ENCODE measurements at places on chromosomes 1 and 21.

DNA sequence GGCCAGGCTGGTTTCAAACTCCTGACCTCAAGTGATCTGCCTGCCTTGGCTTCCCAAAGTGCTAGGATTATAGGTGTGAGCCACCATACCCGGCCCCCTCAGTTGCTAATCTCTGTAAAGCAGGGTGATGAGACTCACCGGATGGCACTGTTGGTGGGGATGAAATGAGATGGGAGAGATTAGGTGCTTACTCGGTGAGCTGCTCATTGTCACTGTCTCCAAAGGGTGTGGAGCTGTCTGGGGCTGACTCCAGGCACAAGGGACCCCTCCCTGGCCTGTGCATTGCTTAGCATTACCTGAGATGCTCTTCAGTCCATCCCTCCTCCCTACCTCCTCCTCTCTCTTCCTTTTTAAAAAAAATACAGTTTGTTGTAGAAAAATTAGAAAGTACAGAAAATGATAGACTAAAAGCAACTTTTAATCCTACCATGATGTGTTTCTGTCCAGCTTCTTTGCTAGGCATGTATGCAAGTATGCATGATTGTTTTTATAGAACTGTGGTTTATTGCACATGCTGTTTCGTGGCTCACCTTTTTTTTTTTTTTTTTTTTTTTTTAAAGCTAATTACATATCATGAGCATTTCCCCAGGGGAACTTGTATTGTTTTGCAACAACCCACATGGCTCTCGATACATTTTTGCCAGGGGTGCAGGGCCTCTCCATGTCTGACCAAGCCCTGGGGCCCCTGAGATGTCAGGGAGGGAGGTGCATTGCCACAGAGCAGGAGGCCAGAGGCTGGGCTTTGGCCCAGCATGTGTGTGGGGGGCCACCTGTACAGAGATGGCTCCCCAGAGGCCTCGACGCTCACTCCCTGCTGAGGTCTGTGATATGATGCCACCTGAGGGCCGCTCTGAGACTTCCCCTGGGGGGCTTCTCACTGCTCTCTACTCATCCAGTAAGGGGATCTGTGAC lies 55.4 kb downstream of the ARHGEF10L start:
- no peak for DNase-seq

DNA sequence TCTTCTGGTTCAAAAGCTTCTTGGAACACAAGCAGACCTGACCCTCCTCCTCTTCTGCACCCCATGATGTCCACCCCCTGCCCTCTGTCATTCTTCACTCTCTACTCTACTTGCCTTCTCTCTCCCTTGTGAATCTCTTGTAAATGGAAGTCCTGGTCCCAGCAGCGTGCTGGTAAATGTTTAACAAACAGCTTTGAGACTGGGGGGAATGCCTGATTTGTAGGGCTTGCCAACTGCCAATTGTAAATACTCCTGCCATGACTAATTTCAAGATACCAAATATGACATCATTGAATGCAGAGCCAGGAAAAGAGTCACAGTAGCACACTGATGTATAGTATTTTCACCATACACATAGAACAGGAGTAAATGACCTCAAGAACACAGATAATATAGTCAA lies 40.9 kb upstream of the LRRN2 start:
- DNase-seq = no peak

- DNase-seq = no peak
Measured at GRCh38 chr1:94942171-94943128, 15.5 kb upstream of the CNN3 start.

- DNase-seq = no peak
Measured at GRCh38 chr1:3417082-3417739, 37.3 kb upstream of the ARHGEF16 start.

DNA sequence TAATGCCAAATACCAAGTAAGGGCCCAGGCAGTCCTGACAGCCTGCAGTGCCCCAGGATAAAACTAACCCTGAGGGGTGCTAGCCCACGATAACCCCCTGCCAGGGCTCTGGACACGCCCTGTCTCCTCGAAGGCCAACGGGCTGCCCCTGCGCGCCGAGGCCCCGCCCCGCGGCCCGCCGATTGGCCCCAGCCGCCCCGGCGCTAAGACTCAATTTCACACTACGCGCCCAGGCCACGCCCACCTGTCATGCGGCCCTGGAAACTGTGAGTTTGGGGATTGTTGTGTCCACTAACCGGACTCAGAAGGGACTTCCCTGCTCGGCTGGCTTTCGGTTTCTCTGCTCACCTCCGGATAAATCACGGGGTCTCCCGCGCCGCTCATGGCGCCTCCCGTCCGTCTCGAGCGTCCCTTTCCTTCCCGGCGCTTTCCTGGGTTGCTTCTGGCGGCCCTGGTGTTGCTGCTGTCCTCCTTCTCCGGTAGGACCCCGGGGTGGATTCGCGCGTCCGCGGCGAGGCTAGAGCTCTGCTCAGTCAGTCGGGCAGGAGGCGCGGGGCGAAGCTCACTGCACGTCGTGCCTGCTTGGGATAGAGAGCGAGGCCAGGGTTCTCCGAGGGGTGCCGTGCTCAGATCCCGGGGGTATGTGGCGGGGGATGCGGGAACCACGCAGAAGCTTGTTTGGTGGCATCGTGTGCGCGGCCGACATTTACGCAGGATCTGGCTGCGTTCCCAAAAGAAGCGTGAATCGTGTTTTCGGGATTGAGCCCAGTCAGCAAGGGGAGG lies at the start of gene CR1L:
CR1L (plus strand) TSS at position 282 of the 783 bp plus-strand sequence; CDS start at position 383, 101 bp downstream.
- peak; percentile 55 for DNase-seq

DNA sequence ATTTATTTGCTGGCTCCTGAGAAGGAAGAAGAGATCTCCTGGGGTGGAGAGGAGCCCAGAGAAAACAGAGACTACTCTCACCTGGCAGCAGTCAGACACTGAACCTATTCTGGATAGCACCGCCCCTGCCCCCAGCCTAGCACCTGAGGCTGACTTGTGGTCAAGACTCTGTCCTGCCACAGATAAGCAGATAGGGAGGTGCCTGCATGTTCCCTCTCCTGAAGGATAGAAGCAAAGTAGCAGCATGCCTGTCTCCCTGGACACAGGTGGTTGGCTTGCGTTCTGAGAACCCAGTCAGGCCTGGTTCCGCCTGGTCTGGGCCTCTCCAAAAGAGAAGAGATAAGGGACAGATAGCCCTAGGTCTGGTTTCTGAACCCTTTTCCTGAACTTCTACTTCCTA lies 1.3 kb upstream of the EFNA3 start:
- DNase-seq = no peak

- no peak for DNase-seq
Measured at GRCh38 chr1:18783705-18784481, 75.6 kb downstream of the TAS1R2 start.

DNA sequence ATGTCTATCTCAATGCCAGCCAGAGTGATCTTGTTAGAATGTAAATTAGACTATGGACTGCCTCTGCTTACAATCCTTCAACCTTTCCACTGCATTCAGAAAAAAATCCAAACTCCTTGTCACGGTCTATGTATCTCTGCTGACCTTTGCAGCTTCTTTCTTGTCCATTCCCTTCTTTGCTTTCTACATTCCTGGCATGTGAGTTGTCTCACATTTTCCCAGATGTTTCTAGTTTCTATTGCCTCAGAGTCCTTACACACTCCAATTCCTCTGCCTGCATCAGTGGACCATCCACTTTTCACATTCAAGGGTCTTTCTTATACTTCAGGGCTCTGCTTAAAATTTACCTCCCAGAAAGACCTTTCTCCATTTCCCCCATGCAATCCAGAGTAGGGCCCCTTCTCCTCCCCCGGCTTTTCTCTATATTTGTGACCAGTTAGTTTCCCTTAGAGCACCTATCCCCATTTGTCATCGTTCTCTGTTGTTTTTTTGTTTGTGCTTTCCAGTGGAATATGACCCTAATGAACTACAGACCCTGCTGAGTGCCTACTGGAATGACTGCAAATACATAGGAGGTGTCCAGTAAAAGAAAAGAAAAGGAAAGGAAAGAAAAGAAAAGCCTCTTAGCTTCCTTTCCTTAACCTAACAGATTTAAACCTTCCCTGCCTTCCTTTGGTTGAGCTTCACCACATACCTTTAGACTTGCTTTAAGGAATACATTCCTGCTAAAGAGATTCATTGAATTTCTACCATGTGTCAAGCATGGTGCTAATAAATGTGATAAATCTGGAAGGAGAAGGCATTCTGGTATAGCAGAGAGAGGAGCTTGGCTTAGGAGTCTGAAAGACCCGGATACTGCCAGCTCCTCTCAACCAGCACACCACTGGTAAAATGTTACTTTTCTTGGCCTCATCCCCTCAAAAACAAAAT lies 102.0 kb downstream of the DIRAS3 start:
- DNase-seq = no peak

DNA sequence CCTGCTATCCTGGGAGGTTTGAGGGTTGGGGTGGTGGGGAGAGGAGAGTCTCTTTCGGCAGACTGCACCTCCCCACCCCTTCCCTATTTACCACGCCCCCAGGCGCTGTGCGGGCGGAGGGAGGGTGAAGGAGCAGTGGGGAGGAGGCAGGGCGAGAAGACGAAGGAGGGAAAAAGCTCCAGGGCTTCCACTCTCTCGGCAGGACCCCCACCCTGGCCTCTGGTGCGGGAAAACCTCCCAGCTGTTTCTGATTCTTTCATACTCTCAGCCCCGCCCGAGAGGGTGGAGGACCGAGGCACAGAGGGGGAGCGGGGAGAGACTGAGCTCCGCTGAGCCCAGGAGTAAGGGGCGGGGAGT lies 866 bp upstream of the WNT2B start:
- DNase-seq = no peak

DNA sequence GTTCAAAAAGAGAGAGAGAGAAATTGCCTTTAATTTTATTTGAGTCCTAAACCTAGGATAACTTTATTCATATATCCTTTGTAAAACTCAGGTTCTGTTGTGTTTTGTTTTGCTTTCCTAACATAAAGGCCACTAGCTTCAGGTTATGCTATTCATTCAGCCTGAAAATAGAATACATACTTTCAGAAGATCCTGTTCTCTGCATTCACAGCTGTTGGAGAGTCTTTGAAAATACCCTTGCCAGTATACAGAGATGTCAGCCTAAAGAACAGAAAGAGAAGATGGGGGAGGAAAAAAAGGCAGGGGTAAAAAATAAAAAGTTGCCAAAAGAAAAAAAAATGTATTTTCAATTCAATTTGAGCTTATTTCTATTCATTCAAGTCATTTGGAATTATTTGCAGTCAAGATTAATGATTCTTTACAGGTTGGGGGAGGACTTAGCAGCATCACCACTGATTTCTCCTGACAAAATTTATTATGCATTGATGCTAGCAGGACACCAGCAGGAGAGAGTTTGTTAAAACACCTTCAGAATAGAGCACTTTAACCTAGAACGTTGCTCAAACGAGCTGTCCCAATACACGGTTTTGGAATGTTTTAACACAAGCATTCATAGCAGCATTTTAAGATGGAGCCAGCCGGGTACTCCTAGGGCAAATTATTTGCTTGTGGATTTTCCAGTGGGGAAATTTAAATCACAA lies 318.5 kb downstream of the NTNG1 start:
- DNase-seq = no peak

- DNase-seq = no peak
Measured at GRCh38 chr1:204480515-204480914, 14.1 kb downstream of the PIK3C2B start.

DNA sequence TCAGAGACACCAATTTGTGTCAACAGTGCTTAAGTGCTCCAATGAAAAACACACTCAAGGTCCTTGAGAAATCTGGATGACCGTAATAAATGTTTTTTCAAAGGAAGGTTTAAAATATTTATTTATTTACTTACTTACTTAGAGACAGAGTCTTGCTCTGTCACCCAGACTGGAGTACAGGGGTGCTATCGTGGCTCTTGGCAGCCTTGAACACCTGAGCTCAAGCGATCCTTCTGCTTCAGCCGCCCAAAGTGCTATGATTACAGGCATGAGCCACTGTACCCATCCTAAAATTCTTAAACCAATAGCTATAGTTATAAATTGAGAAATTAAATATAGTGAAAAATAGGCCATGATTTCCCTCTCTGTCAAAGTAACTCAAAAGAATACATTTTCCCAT lies 17.3 kb upstream of the ERICH3 start:
- no peak for DNase-seq

DNA sequence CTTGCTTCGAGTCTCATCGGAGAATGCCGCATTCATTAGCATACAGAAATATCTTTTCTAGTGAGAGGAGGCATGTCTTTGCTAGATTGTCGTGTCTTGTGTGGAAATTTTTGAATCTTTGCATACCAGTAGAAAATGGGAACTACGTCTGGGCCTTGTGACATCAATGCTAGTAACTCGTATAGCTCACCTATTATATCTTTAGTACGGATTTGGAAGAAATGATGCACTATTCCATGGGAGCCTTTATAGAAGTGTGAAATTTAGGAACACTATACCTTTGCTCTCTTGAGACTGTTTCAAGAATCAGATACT lies 835 bp downstream of the UHMK1 start:
- DNase-seq = no peak

DNA sequence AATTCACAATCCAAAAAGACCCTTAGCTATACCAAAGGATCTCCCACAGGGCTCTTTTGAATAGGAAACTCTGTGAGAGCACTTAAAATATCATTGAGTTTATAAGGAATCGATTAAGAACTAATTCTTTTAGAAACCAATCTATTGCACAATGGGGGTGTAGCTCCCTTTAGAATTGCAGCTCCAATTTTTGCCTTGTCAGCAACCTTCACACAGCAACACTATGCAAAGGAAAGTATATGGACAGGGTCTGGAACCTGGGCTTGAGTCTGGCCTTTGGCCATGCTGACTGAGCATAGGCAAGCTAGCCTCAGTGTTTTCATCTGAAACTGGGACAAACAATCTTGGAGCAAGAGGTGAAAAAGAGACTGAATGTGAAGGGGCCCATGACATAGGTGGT lies 17.2 kb upstream of the FAM78B start:
- no peak for DNase-seq

DNA sequence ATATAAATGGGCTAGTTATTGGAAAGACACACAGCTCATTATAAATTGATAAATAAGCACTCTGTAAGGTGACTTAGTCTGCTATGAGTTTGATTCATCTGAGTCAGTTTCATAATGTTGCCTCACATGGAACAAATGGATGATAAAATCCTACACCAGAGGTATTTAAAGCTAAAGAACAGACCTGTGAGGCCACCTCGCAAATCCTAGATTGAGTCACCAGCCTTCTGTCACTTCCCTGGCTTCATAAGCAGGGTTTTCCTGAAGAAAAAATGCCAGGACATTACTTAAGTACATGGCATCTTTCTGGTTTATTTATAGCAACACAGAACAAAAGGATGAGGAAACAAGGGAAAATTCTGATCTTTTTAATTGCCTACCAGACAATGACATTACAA lies 18.4 kb downstream of the CD2 start:
- peak; percentile 35 for DNase-seq

DNA sequence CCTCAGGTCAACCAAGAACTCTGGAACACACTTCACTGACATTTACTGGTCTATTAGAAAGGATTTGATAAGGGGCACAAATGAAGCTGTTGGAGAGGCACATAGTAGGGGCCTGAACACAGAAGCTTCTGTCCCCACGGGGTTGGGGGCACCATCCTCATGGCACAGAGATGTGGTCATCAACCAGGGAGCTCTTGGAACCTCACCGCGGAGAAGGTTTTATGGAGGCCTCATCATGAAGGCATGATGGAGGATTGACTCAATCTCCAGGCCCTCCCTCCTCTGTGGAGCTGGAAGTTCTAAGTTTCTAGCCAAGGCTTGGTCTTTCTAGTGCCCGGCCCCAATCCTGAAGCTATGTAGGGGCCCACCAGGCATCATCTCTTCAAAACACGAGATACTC lies 23.6 kb downstream of the MX1 start:
- DNase-seq = no peak

- DNase-seq = no peak
Measured at GRCh38 chr1:57252597-57253294, 171.1 kb downstream of the DAB1 start.

- DNase-seq = no peak
Measured at GRCh38 chr21:14533499-14534428, 12.4 kb downstream of the SAMSN1 start.

All from hippocampal formation (tissue), 2 donors.